Activated CD4-positive, CD25-positive, alpha-beta regulatory T cell treated with anti-CD3 and anti-CD28 coated beads, Interleukin-2, amount 50 U/mL, for 24 hours (primary cell): ENCODE measurements at places on chromosomes 2 and 18.

- no peak for ATAC-seq
Measured at GRCh38 chr2:223923976-223924375, 21.2 kb downstream of the WDFY1 start.

DNA sequence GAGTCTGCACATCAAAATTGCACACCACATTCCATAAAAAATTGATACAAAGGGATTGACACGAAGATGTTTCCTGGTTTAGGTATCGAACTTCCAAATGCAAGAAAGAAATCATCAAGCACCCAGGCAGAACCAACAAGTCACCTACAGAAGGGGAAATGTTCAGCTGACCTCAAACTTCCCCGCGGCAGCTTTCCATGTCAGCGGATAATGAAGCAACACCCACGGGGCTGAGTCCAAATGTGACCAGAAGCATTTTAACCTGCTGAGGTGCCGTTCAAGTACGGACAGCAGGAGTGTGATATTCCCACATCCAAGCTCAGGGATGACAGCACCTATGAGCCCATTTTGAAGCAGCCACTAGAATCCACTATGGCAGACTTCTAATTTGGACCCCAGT, 124.9 kb downstream of the GALNT14 start:
- ATAC-seq = no peak

DNA sequence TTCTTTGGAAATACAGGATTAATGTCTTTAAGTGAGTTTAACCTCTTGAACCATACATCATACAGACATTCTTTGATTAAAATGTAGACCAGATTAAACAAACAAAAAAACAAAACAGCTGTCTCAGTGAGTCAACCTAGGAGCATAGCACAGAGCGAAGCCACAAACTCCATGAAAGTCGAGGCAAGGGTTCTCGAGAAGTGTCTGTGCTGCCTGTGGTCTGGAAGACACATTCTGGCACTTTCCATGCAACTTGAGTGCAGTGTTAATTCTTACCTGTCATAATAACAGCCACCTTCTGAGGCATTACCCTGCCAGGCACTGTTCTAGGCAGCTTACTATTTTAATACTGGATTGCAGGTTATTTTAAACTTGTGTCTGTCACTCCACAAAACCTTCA, 435.5 kb upstream of the MMADHC start:
- ATAC-seq = no peak

DNA sequence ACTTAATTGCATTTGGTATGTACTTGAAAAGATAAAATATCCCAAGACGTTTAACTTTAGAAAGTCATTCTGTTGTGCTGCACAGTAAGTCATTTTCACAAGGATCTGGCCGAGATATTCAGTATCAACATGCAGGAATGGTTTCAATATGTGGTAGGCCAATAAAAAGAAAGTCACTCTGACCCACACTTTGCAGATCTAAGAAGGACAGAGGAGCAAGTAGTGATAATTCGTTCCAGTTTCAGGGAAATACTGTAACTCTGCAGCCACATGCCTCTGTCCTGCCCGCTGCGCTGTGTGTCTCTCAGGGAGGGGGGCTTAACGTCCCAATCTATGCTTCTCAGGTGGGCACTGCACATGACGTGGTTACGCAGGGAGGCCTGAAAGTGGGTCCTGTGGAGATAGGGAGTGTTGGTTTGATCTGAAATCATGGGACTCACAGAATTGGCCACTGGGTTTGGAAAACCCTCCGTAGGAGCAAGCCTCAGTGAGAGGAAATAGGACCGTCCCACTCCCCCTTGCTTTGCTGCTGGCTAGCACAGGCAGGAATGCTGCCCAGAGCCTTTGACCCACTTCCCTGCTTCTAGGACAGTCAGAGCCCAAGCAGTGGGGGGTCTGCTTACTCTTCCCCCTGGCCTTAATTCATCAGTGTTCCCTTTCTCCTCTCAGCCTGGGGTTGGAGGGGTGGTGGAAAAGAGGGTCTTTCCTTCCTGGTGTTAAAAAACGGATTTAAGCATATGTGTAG, 314.7 kb upstream of the SPRED2 start:
- no peak for ATAC-seq

GRCh38 chr18:59621027-59621426, 76.2 kb downstream of the CCBE1 start:
- ATAC-seq = no peak

DNA sequence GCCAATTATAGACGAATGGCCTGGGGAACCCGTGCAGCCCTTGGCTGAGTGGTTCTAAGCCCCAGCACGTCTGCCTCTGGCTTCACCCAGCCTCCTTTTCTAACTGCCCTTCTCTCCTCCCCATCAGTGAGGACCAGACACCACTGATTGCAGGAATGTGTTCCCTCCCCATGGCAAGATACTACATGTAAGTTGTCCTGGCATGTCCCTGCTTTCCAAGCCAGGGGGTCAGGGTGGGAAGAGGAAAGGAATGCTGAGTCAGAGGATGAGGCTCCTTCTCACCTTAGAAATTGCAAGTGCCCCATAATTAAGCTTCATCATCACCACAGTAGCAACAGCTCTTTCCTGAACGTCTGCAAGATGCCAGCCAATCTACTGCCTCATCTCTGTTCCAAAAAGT, 4.8 kb downstream of the IL1F10 start:
- ATAC-seq = no peak

DNA sequence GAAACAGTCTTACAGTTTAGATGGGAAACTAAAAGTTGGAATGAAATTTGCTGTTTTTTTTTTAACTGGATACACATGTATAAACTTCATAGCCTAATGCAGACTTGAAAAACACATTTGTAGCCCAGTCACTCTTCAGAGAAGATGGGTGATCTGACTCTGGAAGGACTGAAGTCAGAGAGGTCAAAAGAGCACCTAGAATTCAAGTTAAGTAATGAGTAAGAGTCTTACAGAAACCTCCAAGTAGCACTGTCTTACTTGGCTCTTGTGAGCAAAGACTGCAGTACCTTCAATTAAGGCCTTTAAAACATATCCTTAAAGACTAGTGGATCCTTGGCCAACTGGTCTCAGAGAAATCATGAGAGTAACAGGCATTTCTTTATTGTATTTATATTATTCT, 41.9 kb downstream of the TRAPPC8 start:
- ATAC-seq = no peak

- no peak for ATAC-seq
Measured at GRCh38 chr2:3620834-3621233, 25.9 kb downstream of the COLEC11 start.

DNA sequence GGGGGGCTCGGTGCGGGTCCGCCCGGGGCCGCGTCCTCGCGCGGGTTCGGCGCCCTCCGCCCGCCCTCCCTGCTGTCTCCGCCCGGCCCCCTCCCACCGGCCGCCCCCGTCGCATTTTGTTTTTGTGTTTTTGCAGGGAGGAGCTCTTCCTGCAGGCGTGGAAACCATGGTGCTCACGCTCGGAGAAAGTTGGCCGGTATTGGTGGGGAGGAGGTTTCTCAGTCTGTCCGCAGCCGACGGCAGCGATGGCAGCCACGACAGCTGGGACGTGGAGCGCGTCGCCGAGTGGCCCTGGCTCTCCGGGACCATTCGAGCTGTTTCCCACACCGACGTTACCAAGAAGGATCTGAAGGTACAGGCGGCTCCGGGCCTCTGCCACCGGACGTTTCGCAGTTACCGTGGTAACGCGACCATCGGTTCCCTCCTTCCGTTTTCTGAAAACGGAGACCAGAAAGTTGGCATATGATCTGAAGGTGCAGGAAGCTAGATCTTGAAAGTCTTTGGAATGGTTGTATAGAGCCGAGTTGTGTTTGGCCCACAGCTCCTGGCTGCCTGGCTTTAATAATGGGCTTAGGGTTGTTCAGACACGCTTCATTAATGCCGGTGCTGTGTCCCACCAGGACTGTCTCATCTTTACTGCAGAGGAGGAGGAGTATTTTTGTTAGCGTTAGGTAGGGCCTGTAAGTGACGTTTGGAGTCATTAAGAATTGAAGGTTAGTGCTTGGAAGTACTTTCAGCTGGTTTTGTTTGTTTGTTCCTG, 891 bp downstream of the KDM3A start:
- ATAC-seq = no peak

GRCh38 chr2:207914716-207915115, 110.6 kb downstream of the PLEKHM3 start:
- ATAC-seq = no peak
